NCI-H774 (cell line): ENCODE measurements at places on chromosomes 7 and 10.

DNA sequence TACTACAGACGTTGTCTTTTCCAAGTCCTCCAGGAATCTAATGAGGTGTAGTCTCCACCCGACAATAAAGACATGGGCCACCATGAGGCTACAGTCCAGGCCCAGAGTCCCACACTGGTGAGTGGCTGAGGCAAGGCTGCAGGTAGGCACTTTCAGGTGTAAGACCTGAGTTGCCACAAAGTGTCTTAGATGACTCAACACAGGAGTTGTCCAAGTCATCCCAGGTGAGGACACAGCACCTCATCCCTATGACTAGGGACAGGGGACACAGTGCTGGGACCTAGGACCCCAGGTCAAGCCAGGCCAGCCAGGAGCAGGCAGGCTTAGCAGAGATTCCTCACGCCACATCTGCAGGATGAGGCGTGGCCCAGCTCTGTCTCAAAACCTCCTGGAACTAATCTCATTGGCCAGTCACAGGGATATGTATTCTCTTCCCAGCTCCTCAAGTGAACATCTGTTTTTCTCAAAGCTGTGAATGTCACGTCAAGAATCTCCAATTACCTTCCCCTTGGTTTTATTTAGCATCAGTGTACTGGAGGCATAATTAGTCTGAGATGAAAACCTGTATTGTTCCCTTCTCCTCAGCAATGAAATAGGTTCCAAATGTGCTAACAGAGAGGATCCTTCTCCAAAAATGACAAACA, 254.6 kb downstream of the GRID1 start:
- no peak for DNase-seq

GRCh38 chr7:95169678-95170077, 154.7 kb downstream of the PON1 start:
- no peak for DNase-seq

DNA sequence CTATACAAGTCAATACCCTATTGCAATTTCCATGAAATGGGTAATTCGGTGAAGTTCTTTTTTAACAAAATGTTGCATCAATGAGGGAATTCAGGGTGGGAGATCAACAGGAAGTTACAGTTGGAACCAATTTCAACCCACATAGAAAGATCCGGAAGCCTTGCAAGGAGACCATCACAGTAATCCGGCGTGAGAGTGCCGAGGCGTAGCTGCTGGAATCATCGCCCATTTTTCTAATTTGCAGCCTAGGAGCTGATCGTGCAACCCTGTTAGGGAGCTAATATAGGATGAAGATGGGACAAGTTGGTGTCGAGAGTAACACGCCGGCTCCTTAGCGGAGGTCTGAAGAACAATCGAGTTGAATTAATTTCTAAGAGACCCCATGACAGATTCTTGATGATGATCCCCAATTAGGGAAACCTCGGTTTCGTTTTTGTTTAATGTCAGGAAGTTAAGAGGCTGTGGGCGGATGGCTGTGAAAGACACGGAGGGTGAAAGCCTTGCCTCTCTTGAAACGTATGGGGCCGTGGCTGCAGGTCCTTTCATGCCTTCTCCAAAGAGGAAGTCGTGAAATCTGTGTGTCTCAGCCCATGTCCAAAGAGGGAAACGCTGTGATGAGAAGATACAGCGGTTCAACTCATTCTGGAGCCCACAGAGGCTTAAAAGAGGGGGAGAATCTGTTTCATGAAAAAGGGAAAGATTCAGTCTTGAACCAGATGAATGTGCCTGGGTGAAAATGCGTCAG, 51.2 kb upstream of the CARD11 start:
- DNase-seq: no peak

DNA sequence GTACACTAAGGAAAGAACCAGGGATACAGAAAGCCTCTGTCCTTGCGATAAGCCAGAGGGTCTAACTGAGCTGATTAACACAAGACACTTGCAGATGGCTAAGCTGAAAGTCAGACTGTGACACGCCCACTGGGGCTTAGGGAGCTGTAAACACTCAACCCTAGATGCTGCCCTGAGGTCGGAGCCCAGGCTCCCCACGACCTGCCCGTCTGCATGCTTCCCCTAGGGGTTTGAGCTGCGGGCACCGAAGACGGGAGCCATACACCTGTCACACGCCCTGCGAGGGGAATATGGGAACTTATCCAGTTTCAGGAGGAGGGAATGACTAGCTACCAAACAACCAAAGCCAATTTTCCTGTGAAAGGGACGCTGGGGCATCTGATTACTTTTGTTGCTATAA, 96.0 kb downstream of the HTR5A start:
- DNase-seq: no peak

- DNase-seq: no peak
These were observed 5.9 kb upstream of the UBE3C start for GRCh38 chr7:157132796-157133195.

DNA sequence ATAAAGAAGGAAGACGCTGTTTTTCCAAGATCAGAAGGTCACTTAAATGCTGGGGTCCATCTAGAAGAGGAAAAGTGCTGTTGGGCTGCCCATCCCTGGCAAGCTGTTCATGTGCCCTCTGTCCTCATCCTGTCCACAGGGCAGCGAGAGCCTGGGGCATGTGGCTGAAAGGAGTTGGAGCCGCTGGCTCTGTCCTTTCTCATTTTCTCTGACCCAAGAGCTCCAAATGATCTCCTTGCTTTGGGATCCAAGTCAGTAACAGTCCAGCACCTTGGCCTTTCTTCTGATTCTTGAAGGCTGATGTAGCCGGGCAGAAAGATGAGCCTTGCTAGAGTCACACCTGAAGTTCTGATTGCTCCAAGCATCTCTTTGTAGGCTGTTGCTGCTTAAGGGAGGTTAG, 44.4 kb downstream of the SPDYE5 start:
- DNase-seq: no peak

GRCh38 chr7:130156140-130156539, 49.1 kb downstream of the TMEM209 start:
- no peak for DNase-seq

DNA sequence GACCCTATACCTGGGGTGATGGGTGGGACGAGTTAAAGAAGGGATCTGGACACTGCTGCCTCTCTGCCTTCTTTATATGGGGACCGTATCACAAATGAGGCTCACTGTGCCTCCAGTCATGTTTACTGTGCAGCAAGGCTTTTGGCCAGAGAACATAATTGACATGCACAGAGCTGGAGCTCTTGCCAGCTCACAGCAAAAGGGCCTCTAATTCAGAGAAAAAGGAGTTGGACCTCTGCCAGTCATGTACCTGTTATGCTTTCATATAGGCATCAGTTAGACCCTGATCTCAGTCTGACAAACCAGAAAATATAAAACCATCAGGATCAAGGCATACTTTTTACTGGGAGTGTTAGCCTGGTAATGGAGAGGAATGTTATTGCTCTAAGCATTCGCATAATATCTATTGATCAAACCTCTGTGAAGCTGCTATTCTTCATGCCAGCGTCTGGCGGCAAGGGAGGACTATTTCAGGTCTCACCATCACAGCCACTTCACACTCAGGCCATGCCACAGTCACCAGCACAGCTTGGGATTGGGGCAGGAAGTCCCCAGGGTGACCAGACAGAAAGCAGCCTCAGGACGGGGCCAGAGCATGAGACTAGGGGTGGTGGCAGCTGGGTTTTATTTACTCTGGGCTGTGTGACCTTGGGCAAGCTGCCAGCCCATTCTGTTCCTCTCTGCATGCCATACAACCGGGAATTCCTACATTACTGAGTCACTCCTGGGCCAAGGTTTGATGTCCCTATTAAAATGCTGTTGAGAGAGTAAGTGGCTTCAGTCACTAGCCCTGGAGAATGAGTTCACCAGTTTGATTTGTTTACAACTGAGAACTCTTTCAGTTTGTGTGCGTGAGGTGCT, 90.1 kb downstream of the NPSR1 start:
- peak; percentile 89 for DNase-seq
